ENCODE measurements at places on chromosomes 4 and X.

- no peak for DNase-seq
Measured at GRCh38 chrX:54397113-54397512, 39.3 kb upstream of the WNK3 start.

DNA sequence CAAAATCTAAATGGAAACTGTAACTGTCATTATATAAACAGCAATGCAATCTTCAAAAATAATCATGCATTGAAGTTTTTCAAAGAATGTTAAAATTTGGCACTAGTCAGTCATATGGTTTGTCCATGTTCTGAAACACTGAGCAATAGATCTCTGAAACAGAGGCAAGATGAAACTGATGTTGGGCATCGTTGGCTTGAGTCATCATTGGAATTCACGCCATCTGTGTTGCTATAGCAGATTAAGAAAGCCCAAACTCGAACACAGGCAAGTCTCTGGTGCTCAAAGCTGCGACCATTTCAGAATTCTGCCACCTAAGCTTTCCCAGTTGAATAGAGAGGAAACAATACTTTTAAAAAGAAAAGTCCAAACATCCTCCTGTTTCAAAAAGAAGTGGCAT is 114.1 kb upstream of the PPARGC1A start:
- DNase-seq: no peak

GRCh38 chr4:186854256-186854655 is 130.6 kb upstream of the FAT1 start:
- no peak for DNase-seq

DNA sequence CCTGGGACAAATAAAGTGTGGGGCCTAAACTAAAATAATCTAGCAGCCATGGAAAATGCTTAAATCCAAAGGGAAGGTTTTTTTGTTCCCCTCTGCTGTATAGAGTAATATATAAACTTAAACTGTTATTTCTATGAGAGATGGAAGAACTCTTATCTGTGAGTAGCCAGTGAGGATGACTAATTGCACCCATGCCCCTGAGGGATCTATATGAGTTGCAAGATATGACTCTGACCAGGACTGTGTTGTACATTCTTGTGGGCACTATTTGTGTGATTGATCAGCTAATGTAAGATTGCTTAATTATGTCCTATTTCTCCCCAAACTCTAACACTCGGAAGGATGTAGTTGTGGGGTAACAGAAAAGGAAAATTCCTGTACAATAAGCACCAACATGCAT is 35.2 kb upstream of the AMBN start:
- no peak for DNase-seq

GRCh38 chr4:55080174-55080865 is 45.1 kb downstream of the KDR start:
- no peak for DNase-seq

GRCh38 chr4:39732728-39733127 is 34.8 kb downstream of the UBE2K start:
- no peak for DNase-seq

DNA sequence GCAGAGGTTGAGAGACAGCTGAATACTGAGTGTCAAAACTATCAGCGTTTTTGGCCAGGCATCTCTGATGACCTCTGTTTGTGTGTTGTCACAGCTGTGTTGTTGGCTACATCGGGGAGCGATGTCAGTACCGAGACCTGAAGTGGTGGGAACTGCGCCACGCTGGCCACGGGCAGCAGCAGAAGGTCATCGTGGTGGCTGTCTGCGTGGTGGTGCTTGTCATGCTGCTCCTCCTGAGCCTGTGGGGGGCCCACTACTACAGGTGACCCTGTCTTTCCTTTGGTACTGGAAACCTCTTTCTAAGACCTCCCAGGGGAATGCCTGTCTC is 86.9 kb downstream of the EGF start:
- no peak for DNase-seq

GRCh38 chr4:46844325-46844917 is 64.6 kb downstream of the COX7B2 start:
- DNase-seq: peak; percentile 20

DNA sequence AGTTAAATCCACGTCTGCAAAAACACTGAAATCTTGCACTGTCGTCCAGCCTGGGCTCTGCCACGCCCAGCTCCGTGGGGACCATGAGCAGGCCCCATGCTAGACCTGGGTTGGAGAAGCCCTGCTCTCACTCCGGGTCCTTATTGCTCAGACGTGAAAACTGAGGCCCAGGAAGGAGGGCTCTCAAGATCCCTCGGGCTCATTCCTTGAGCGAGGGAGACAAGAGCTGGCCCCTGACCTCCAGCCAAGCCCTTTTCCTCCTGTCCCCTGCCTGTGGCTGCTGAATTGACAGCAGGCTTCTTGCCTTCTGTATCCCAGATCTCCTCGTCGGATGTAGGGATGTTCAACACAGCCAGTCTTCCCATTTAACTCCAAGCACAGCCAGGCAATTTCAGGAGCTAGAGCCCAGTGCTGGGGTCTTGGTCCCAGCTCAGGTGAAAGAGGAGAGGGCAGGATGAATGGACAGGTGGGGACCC is 109.5 kb downstream of the CPZ start:
- no peak for DNase-seq

DNA sequence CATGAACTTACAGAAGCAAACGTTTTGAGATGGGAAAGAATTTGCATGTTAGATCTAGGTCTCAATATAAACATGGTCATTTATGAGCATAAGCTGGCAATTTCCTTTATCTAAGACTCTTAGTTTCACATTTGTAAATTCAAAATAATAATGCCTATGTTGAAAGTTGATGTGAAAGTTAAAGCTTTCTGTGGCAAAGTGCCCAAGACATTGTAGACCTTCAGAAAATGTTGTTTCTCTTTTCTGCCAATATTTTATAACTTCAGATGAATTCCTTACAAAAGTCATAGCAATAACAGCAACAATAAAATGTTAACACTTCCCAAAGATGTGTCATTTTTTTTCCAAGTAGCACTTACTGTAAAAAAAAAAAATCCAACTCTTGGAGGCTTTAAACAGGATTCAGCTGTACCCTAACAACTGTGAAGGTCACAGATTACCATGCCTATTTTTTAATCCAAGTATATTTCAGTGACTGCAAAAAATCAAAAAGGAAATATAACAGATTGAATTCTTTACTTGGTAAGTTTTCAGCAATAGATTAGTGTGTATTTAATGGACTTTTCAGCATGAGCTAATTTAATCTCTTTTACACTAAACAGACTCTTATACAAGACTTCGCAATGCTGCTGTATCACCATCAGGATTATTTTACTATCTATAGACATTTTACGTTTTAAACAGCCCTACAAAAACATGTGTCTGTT is 206.5 kb upstream of the PDE5A start:
- DNase-seq: no peak

DNA sequence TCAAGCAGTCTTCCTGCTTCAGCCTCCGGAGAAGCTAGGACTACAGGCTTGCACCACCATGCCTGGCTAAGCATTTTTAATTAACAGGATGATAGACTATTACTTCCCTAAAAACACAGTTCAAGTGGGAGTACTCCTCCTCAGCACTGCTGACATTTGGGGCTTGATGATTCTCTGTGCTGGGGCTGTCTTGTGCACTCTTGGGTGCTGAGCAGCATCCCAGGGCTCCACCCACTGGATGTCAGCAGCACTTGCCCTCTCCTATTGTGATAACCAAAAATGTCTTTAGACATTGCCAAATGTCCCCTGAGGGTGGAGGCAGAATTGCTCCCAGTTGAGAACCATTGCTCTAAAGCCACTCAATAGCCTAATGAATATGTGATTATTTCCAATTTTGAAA is 60.4 kb downstream of the CLCN4 start:
- no peak for DNase-seq

DNA sequence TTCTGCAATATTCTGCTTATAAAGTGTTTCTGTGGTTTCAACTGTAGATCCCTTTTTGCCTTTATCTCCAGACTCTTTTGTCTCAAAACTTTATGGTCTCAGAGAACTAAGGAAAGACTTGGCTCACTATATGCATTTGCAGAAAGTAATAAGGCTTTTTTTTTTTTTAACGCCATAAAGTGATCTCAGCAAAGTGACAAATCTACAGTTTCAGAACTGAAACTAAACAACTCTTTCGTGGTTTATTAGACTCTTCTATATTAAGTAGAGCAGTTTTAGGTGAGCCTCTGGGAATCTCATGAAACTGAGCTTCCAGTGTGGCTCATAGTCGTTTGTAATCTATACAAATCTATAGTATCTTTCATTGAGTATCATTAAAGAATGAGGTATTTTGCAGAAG is 15.3 kb downstream of the ATP7A start:
- no peak for DNase-seq

- peak; percentile 46 for DNase-seq
Measured at GRCh38 chr4:103934178-103934789, 214.5 kb upstream of the TACR3 start.

DNA sequence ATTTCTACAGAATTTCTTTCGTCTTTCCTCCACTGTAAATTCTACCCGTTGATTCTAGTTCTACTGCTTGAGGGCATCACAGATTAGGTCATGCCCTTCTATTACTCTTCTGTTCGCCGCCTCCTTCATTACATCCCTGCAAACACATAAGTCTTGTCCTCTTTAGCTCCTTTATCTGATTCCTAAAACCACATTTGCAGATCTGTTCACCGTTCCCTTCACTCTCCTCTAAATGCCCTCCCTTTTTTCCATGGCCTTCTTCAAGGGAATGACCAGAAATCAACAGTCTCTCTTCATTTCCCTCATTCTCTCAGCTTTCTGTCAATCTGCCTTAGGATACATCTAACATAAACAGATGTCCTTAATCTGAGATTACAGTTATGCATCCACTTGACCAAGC is 43.1 kb downstream of the BTC start:
- no peak for DNase-seq

DNA sequence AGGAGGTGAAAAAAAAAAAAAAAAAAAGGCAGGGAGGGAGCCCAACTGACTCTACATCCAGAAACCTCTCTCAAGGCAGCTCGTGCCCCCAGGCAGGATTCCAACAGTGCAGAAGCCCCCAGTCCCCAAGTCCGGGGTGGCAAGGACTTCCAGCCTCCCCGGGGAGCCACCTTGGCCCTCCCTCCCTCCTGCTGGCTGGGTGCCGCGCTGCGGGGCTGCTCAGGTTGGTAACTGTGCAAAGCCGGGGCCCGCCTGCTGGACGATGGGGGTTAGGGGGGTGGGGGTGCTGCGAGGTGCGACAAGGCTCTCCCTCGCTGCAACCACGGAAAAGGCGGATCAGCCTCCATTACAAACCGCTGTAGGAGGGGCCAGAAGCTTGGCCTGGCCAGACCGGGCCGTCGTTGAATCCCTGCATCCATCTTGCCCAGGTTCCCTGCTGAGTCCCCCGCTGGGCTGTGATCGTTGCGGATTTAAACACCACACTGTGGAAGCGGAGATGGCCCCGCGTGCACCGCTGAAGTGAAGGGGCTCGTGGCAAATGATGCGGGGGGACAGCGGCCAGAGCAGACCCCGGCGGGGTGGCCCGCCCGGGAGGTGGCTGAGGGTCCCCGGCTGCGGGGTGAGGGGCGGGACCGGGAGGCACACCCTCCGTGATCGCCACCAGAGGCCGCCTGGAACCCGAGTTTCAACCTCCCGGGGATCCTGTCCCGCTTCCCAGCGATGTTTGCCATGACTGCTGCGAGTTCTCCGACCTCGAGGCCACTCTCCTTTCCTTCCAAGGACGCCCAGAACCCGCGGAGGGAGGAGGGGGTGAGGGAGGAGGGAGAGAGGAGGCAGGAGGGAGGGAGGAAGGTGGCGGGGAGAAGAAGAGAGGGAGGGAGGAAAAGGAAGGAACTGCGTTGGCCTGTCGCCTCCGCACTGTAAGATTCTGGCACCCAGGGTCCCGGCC is 58.0 kb upstream of the DDX3X start:
- peak; percentile 65 for DNase-seq

- no peak for DNase-seq
Measured at GRCh38 chr4:168832763-168833575, 177.1 kb downstream of the CBR4 start.

GRCh38 chr4:180058691-180059215 is 2184.4 kb upstream of the TENM3 start:
- peak; percentile 20 for DNase-seq

GRCh38 chrX:130778773-130779172 is 124.2 kb downstream of the ENOX2 start:
- no peak for DNase-seq

DNA sequence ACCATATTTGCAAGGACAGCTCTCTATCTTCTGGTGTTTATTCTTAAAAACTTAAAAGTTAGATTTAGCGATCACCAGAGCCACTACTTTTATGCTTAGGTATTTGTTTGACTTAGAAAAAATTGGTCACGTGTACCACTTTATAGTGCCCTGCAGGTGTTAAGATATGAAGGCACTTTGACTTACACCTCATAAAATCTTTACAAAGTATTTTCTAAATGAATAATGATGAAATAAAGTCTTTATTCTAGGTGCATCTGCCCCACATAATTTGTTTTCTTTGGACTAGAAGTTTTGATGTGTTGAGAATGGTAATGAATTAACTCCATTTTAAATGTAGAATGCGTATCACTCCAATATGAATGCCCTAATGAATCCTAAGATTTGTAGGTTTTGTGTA is 2.9 kb downstream of the FMR1 start:
- no peak for DNase-seq

DNA sequence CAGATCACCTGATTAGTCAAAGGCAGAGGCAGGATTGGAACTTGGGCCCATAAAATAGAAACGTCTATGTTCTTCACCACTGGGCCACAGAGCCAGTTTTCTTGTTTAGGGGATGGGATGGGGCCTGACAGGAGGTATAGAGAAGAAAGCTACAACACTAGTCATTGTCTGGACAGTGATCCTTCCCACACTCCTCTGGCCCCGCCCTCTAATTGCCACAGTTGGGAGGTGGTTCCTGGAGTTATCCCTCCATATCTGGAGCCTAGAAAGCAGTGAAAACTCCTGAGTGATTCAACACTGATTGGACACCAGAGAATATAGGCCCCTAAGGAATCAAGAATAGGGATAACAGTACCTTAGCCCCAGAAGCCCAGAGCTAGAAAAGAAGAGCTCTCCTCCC is 22.9 kb downstream of the RASL11B start:
- no peak for DNase-seq

DNA sequence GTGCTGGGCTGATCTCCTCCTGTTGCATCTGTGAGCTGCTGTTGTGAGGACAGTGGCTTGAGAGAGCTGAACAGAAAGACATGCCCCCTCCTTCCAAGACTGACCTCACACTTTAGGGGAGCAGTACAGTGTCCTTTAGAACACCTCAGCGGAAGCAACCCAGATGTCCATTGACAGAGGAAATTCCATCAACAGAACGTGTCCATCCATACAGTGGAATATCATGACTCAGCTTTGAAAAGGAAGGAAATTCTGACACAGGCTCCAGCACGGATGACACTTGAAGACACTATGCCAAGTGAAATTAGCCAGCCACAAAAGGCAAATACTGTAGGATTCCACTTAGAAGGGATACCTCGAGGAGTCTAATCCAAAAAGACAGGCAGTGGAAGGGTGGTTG is 103.5 kb downstream of the GPR143 start:
- DNase-seq: no peak

Data from NCI-H1092 treated with DMSO at 0.1 percent for 48 hours (cell line).